ENCODE measurements at places on chromosomes 12 and 14.

DNA sequence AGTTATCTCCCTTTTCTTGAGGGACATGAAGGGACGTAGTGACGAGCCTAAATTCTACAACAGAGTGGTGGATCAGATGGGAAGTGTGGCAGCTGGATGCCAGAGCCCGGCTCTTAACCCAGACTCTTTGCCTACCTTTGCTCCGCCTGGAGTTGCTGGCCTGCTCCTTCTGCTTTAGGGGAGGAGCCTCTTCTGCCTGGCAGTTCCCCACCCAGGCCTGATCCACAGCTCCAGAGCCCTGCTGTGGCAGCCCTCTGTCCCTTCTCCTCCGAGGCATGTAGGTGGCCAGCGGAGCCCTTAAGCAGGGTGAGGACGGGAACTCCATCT, 2.3 kb upstream of the PRPH start:
- DNase-seq, result no peak

- no peak for DNase-seq
Observed at GRCh38 chr12:110767863-110768262, 25.2 kb upstream of the PPP1CC start.

- no peak for DNase-seq
Observed at GRCh38 chr12:118553856-118554504, 177.6 kb downstream of the SUDS3 start.

DNA sequence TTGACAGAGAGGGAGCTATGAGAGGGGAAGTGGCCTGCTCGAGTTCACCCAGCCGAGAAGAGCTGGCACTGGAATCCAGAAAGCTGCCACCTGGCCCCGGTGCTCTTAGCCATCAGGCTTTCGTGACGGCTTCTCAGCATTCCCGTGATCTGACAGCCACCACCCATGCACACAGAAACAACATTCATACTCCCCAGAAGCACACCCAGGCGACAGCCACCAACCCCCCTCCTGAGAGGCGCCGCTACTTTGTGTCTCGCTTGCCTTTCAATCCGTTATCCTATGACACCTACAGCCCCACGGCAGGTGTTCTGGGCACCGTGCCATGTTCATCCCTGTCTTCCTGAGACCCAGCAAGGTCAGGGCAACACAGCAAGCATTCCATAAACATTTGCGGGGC, 31.4 kb downstream of the PSMC1 start:
- DNase-seq, result no peak

GRCh38 chr14:99554757-99555531, 49.1 kb downstream of the CCDC85C start:
- no peak for DNase-seq

DNA sequence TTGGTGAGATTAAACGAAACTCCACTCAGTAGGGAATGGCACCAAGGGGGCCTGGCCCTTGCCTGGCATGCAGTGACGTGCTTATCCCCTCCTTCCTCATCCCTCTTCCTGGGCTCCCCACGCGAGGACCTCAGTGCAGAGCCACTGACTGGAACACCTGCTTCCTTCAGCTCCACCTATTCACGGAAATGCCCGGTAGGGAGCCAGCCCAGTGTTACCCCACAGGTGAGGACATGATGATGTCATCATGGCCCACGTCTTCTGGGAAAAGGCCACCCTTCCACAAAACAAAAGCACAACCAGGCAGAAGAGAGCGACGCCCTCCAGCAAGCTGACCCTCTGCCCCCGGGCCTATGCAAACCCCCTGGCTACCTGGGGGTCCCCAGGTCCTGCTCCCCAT, 42.1 kb downstream of the CCDC85C start:
- no peak for DNase-seq

DNA sequence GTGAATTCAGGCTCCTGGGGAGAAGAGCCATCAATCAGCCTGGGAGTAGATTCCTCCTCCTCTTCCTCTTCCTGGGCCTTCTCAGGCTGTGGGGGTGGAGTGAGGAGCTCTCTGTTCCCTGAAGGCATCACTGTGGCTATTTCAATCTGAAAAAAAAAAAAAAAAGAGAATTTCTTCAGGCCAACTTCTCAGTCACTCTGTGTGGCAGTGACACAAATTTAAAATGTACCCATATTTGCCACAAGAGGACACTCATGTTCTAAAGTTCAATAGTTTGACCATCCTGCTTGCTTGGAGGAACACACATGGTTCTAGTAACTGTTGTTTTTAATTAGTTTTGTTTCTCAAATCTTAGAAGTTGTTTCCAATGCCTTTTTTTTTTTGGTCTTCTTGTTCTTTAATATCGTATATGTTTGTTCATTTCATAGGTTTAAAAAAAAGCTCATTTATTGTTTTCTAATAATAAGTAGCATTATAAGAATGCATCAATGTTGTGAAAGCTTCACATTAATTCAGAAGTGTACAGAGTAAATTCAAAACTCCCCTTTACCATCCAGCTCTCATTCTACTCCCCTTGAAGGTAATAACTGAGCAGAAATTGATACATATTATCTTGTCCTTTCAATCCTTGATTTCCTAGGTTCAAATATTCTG, 23.3 kb upstream of the CCER1 start:
- DNase-seq, result no peak

DNA sequence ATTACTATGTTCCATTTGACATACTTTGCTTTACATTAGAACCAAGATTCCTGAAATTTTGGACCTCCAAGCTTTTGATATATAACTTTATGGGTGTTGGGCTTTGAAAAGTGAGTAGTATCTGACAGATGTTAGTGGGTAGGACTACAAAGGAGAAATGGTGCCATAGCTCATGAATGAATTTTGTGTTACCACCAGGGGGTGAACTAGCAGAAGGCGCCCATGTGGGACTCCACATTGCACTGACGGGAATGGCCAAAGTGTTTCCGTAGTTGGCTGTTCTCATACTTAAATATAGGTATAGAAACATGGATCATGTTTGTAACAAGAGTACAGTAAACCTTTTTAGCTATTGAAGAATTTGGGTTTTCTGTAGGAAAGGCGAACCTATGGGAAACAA, 337.5 kb downstream of the FLRT2 start:
- no peak for DNase-seq
